ENCODE measurements at places on chromosomes 5 and 9.

DNA sequence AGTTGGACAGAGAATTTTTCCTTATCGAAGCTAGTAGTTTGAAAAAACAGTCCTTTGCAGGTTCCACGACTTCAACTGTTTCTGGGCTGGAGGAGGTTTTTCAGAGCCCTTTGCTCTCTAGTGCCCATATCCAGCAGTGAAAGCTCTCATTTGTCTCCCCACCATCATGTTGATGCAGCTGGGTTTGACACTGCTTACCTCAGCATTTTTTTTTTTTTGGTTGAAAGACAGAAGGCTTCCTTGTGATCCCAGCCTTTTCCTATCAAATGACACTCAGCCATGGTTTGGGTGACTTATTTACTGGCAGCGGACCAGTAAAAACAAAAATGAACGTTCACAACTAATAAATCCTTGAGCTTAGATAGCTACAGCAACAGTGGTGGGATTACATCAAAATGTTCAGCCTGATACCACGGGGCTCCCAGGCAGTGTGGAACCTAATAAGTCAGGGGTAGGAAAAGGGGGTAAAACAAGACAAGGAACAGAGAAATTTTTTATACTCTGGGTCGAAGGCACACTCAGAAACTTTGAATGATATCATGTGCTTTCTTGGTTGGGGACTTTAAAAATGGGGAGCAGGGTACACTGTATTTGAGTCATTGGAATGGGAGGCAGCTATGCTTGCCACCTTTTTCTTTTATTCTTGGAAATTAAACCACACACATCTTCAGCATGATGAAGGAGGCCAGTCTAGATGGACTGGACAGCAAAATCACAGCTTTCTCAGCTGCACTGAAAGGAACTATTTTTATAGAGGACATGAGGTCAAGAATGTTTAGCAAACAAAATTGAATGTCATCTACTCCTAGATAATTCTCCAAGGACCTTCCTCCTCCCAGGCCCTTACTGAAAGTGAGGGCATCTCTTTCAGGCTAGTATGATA, 308.9 kb upstream of the MPDZ start:
- no peak for DNase-seq

GRCh38 chr9:34773306-34773910, 63.5 kb upstream of the CCL21 start:
- no peak for DNase-seq

DNA sequence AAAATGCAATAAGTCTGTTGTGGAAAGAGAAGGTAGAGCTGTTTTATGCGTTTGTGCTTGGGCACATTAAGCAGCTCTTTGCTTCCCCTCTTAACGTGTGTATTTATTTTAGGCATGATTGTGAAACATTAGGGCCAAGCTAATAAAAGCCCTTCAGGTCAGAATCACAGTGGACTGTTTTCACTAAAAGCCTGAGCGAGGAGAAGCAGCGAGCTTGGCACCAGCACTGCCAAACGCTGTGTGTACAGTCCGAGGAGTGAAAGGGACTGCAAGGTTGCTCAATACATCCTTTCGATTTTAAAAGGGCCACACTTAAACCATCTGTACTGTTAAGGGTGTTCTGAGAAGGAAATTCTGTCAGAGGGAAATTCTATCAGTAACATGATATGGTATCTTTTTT, 107.2 kb upstream of the CKMT2 start:
- DNase-seq: no peak

GRCh38 chr5:137856201-137856600, 11.5 kb upstream of the MYOT start:
- no peak for DNase-seq

DNA sequence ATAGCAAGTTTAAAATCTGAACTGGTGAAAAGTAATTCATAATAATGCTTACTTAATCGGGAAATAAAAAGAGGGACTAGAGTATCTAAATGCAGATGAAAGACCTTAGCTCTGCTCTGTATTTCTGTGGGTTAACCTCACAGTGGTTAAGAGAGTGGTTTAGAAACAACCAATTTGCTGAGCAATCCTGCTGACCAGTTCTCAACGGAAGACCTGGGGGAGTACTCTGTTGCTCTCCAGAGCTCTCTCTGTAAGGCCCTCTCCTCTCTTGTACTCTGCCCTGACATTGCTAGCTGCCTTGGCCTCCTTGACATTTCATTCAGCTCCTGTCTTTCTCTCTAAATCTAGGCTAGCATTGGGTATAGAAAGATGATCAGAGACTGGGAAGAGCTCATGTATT, 1186.6 kb upstream of the SEMA6A start:
- no peak for DNase-seq

DNA sequence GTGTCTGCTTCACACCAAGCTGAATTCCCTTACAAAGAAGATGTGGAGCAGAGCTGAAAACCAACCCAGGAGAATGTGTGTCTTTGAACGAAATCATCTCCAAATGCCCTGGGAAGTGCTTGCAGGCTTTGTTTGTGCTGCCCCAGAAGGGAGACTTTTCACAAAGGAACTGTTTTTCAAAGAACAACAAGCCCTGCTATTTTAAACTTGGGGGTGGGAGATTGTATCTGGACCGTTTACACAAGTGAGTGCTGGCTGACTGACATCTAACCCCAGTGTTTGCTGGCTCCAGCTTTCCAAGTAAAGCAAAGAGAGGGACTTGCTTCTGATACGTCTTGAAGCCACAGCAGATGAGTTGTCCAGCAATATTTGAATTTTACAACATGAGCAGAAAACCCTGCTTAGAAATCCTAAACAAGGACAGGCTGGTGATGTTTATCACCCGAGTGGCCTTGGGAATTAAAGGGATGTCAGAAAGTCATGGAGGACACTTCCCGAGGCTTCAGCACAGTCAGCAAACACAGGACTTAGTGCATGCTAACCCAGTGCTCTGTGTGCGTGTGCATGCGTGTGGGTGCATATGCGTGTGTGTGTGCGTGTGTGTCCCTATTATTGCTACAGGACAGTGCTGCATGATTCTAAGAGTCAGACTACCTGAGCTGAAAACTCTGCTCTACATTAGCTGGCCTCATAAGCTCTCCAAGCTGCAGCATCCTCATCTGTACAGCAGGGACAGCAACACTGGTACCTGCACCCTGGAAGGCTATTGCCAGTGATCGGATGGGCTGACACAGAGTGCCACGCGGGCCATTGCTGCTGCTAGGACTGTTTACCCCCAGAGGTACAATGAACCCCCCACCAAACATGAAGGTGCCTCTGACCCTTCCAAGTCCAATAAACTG, 1.4 kb downstream of the ADAMTS12 start:
- no peak for DNase-seq

DNA sequence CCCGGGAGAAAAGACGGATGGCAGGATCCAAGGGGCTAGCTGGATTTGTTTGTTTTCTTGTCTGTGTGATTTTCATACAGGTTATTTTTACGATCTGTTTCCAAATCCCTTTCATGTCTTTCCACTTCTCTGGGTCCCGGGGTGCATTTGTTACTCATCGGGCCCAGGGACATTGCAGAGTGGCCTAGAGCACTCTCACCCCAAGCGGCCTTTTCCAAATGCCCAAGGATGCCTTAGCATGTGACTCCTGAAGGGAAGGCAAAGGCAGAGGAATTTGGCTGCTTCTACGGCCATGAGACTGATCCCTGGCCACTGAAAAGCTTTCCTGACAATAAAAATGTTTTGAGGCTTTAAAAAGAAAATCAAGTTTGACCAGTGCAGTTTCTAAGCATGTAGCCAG, 94.2 kb downstream of the SYK start:
- no peak for DNase-seq

GRCh38 chr5:114308017-114308416, 53.9 kb upstream of the KCNN2 start:
- no peak for DNase-seq

DNA sequence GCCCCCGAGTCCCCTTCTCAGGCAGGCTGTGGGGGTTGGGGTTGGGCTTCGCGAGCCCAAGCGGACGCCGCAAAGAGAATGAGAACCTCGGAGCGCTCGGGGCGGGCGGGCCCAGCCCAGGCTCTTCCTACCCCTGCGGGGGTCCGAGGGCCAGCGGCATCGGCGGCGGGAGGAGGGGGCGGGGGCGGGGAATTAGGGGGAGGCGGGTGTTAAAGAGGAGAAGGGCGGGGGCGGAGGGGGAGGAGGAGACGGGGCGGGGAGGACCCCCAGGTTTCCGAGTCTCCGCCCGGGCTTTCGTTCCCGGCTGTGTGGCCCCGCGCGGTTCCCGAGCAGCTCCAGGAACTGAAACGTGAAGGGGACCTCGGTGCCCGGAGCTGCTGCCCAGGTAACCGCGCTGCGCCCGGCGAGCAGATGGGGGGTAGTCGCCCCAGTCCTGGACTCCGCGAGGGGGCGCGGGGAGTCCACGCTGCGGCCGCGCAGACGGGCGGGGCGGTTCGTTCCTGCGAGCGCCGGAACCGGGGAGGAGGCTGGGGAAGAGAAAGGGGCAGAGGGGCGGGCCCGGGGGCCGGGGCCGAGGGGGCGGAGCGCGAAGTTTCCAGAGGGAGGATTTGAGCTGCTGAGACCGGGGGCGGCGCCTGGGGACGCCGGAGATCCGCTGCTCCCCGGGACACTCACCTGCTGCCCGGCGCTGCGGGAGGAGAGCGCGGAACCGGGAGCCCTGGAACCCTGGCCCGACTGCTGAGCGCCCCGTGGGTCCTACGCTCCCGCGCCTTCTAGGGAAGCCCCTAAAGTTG, 38.4 kb upstream of the PLEKHG4B start:
- DNase-seq: peak; percentile 94

DNA sequence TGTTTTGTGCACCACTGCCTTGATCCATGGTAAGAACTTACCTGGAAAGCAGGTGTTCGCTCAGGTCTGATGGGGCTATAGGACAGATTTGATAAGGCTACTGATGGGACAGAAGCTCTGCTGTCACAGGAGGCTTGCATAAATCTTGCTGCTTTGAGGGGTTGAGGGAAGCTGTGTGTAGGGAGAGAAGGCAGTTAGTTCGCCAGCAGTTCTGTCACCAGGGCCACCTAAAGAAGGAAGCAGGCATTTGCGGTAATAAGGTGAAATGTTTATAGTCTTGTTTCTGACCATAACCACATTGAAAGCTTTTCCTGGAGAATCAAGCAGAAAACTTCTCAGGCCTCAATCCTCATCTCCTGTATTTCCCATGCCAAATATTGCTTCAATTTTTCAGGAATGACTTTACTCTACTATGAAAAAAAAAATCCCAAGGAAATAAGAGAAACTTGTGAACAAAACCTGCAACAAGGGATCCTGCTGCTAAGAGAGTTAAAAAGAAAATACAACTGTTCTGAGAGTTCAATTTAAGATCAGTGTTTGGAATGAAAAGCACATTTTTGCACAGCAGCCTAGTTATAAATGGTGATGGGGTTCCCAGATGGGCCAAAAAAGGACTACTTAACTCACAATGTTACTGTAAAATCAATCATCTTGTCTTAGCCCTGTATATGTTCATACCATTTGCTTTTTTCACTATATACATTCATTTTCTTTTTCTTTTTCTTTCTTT, 122.0 kb upstream of the RANBP3L start:
- DNase-seq: no peak

GRCh38 chr9:91395553-91396471, 27.8 kb downstream of the NFIL3 start:
- DNase-seq: no peak

DNA sequence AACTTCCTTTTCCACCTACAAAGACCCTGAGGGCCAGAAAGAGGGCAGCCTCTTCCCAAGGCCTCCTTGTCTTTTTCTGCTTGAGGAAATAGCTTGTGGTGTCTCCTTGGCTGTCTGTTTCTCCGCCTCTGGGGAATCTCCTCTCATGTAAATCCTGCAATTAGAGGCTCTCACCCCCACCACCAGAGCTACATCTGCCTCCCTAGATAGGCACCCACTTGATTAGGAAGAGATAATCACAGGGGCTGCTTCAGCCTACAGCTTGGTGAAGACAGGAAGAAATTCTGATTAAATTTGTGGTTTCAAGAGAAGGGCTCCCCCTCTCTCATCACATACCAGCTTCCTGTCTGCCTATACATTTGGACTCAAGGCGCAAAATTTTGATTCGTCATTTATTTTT, 75.6 kb downstream of the TLR4 start:
- no peak for DNase-seq

DNA sequence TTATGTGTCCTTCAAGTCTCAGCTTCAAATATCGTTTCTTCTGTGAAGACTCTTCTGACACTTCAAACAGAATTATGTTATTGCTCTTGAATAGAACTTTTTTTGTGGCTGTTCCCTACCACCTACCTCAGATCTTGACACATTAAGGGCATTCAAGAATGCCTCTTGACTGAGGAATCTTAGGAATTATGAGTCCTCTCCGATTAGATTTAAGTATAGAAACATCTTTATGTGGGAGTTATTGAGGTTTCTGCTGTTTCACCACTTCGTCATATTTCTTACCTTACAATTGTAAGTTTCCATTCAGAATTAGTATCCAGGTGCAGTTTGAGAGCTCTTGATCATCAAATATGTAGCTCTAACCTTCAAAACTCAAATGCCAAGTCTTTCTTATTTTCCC, 324.2 kb upstream of the NUDT12 start:
- DNase-seq: no peak

DNA sequence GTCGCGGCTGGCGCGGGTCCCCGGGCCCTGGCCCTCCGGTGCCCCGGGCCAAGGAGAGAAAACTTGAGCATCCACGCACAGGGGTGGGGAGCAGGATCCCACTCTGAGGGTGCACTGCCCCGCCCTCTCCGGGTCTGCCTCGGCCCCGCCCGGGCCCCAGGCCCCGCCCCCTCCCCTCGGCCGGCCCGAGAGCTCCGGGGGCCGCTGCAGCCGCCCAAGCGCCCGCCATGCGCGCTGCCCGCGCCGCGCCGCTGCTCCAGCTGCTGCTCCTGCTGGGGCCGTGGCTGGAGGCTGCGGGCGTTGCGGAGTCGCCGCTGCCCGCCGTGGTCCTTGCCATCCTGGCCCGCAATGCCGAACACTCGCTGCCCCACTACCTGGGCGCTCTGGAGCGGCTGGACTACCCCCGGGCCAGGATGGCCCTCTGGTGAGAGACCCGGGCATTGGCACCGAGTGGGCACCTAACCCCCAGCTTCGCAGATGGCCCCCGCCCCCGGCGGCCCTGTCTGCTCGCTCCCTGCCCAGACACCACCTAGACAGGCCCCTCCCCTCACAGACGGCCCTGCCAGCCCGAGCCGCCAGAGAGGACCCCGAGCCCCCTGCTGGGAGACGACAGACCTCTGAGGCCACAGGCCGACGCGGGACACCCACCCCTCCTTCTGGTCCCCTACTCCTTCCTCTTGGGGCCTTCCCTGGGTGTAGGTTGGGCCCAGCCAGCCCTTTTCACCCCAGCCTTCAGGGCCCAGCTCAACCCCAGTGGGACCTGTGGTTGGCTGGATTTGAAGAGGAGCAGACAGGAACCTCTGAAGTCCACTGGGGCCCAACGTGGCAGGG, at the start of gene CERCAM:
Gene CERCAM, plus strand, starts transcription at position 207 of the 831 bp plus-strand sequence. Its CDS starts 21 bp downstream, at position 228.
- peak; percentile 22 for DNase-seq

GRCh38 chr5:169218861-169219260, 82.1 kb downstream of the SLIT3 start:
- DNase-seq: no peak

DNA sequence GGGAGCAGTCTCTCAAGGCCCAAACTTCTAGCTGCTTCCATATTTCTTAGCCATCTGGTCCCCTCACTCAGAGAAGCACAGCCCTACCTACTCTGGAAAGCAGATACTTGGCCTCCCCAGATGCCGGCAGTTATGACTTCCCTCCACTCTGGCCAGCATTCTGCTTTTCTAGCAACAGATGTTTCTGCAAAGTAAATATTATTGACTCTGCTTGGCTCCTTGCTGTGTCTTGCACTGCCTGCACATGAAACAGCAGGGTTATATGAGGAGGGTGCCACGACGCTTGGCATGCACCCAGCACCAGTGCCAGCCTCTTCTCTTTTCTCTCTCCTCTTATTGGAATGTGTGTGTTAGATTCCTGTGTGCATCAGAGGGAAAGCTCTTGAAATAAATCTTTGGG, 99.7 kb downstream of the ARHGAP26 start:
- DNase-seq: no peak
